Suprapubic skin (tissue), 4 donors: ENCODE measurements at places on chromosomes 12 and 14. TPM values are rescaled to one million over a fixed set of nuclear protein-coding genes. Genes with fewer than 3 reads are reported as not detected.

DNA sequence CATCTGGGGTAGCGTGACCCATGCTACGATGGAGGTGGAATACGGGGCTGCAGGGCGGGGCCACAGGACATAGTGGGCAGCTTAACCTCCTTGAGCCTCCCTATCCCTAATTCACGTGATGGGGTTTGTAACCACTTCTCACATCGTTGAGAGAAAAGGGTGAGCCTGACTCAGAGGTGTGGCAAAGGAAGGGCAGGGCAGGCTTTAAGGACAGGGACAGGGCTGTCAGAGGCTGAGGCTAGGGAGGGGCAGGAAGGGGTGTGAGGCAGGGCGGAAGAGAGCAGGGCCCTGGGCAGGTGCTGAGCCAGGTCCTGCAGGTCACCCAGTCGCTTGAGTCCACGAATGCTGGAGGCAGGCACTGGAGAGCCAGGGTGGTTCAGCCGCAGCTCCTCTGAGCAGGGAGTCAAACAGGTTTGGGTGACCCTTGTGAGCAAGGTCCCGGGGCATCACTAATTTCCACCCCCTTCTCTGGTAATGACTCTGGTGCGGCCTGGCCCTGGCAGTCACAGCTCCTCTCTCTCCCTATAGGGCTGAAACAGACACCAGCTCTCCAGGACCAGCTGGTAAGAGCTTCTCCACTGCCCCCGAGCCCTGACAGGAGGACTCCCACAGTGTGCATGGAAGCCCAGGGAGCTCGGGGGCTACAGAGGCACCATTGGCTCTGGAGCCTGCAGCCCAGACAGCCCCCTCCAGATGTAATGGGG lies 7.5 kb upstream of the AQP2 start:
- DNase-seq = no peak

DNA sequence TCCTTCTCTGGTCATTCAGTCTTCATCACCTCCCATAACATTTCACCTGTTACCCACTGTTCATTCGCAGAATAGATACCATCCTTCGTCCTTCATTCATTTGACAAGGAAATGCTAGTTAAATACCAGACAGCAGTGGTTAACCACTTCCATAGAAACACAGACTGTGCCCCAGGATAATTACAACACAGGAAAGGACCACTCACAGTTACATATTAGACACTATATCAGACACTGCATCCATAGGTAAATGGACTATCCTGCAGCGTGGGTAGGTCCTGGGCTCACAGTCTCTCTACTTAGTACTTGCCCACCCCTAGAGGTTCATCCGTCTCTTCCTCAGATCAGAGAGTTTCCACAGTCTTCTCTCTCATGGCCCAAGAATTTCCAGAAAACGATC lies 1044.6 kb downstream of the VRK1 start:
- DNase-seq = no peak

DNA sequence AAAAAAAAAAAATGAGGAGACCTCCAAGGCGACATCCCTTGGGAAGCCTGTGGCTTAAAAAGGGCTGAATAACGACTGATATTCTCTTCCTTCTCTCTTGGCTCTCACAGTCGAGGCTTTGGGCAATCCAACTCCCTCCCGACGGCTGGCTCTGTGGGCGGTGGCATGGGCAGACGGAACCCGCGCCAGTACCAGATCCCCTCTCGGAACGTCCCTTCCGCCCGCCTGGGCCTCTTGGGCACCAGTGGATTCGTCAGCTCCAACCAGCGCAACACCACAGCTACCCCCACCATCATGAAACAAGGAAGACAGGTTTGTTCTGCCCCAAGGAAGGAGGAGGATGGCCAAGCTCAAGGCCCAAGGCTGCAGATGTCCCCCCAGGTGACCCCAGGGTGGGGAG lies 127.8 kb downstream of the GCH1 start:
- DNase-seq = no peak

DNA sequence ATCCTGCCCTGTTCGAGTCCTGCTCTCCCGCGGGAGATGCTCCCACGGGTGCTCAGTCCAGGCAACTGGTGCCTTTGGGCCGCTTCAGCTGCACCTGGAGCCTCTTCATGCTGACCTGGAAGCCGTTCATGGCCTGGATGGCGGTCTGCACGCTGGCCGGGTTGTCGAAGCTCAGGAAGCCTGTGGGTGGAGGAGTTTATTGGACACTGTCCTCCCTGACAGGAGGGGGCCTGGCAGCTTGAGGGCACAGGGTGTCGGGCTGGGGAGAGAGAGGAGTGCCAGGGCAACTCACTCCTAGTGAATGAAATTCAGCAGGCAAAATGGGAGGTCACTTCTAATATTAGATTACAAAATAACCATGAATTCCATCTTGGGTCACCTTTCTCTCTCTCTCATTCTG lies 9.3 kb upstream of the NFYB start:
- DNase-seq = no peak

DNA sequence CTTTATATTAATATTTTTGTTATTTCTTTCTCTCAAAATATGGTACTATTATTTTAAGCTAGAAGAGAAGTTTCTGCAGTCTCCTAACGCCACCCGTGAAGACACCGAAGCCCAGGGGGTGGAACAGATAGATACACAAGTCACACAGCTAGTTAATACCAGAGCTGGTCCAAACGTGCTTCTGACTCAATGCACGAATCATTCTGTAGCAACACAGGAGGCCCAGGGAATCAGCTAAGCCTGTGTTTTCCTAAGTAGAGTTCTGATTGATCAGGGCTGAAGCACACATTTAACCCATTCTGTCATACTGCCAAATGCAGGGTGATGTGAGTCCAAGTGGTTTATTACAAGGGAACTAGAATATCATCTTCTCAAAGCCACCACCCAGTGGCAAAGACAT lies 116.9 kb upstream of the PWP1 start:
- no peak for DNase-seq

DNA sequence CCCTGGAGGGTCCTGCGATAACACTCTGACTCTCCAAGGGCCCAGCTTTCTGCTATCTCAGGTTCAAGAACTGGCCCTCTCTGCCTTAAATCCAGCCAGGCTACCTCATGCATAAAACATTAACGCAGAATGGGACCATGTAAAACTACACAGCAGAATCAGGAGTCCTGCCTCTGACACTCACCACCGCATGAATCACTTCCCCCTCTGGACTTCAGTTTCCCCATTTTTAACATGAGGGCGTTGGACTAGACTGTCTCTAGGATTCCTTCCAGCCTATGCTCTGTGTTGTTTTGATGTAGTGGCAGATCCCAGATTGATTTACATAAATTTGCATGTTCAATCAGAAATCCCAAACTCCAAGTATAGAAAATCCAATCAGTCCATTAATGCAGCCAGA lies 3.3 kb downstream of the NCKAP5L start:
- DNase-seq = no peak

DNA sequence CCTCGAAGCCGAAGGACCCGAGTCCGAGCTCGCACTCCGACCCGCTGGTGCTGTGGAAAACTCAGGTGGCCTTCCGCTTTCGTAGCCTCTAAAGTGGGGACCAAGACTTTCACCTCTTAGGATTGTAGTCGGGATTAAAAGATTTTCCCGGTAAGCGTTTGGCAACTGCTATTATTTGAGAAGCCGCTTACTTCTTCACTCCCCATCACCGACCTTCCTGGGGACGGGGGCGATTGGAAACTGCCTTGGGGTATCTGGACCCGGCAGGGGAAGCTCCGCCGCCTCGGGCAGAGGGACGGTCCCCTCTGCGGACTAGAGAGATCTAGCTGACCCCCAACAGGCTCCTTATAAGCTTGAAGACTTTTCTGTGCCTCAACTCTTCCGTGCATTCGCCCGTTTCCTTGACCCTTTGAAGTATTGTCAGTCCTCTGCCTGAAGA lies 659 bp downstream of the TRAFD1 start:
- peak; percentile 57 for DNase-seq

DNA sequence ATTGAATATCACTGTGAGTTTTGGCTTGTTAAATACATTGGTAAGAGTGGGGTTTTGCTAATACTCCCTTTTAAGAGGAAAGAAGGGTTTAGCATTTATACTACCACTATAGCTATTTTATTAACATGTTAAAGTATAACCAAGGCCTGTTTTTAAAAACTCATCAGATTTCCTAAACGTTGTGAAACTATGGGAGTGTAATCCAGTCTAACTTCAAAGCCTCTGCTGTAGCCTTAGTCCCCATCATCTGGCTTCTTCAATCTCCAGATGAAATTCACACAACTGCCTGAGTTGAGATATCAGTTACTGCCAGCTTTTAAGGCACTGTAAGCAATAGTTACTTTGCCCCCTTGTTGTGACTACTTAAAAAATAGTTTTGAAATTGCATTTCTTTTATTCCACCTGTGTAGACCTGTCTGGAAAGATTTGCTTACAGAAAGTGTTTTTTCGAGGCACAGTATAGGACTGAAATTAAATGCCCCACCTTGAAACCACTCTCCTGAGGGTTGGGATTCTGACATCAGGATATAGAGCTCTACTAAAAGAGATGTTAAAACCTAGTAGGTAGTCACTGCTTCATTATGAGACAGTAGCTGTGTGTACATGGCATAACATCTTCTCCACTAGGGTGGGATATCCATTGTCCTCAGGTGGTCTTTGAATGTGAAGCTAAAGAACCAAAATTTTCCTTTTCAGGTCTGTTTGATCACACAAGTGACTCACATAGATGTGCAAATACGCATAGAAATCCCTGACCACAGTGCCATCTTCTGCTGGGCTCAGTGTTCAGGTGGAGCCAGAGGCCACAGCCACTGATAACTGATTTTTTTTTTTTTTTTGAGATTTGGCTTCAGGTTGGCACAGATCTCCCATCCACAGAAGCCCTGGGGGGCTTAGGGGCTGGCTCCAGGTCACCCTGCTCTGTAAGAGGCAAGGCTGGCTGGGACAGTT lies 125.5 kb downstream of the DAAM1 start:
- no peak for DNase-seq

DNA sequence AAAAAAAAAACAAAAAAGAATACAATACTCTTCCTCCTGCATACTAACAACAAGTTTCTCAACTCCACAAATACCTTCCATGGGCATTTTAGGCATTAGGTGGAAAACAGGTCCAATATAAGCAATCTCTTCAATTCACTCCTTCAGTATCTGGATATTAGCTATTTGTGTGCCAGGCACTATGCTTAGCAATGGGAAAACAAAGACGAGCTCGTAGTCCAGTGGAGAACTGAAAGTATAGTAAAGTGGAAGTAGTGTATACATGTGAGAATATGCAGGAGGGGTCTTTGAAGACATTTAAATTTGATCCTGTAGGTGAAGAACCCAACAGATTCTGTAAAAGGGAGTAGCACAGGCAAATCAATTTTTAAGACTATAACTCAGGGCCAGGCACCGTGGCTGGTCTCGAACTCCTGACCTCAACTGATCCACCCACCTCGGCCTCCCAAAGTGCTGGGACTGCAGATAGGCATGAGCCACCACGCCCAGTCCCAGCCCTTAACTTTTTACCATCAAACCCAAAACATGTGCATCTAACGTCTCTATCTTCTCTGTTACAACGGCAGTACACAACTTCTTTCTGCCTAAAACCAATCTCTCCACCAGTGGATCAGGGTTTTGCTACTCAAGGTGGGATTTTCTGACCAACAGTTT lies 10.6 kb downstream of the HECTD1 start:
- no peak for DNase-seq

- DNase-seq = no peak
Measured at GRCh38 chr12:2101771-2102170, 49.0 kb downstream of the CACNA1C start.

DNA sequence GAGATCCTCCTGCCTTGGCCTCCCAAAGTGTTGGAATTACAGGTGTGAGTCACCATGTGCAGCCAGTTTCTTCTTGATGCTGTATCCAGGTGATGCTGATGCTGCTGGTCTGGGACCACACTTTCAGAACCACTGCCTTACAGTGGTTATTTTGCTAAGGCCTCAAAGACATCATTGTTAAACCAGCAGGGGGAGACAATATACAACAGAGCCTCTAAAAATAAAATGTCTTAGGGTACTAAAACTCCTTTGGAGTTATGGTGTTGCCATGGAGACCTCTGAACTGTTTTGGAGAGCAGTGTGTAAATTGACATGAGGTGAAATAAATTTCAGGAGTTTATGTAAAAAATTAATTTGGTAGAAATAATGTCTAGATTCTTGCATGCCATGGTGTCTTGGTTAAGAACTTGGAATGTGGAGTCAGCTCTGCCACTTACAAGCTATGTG lies 1.1 kb upstream of the ARG2 start:
- no peak for DNase-seq

DNA sequence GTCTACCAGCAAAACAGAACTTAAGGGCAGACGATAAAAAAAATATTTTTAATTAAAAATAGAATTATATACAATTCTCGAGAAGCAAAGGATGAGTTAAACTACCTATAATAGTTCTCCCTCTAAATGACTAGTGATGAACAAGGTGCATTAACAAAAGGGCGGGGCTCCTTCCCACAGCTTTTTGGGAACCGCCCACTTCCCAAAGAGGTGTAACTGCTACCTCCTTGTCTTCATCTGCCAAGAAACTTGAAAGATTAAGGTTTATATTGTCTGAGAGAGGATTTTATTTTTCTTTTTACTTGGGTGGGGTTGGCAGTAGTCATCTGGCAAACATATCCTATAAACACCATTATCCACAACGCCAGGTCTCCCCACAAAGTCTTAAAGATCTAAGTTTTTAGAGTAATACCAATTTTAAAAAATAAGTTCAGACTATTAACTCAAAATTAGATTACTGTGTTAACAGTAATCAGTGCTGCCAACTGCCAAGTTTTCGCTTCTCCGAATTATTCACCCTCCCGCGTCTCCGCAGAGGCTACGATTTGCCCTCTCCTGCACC lies 938 bp downstream of the RALGAPA1 start:
- DNase-seq = no peak

Gene ACRBP
- 1.4 TPM for total RNA-seq

GRCh38 chr14:103084021-103084919 lies at the start of gene LBHD2:
TSS of gene LBHD2 (plus strand) at chr14:103084210. CDS start at chr14:103086013, 1,803 bp downstream.
- DNase-seq = no peak

DNA sequence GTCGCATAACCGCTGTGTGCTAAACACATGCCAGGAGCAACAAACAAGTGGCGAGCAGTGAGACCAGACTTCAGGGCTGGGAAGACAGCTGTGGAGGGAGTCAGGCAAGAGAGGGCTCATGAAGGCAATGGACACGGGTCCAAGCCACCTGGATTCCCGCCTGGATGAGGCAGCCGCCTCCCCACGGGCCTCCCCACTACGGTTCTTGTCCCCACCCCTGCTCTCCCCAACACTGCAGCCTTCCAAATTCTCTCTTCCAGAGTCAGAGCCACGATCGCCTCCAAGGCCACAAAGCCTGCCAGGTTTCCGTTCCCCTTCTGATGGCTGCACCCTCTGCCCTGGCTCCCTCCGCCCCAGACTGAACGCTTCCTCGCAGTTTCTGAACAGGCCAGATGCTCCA lies 36.1 kb upstream of the PIWIL1 start:
- no peak for DNase-seq

- DNase-seq = peak; percentile 81
Measured at GRCh38 chr12:131074221-131075083, 120.7 kb downstream of the ADGRD1 start.

GRCh38 chr12:131100031-131100674 lies 146.4 kb downstream of the ADGRD1 start:
- no peak for DNase-seq

GRCh38 chr14:68417009-68417650 lies 375.7 kb downstream of the ZFP36L1 start:
- DNase-seq = no peak

Gene IFNG-AS1
- total RNA-seq = not detected

Gene P2RX2
- not detected for total RNA-seq

- peak; percentile 89 for DNase-seq
Measured at GRCh38 chr12:12561371-12562015, 1.2 kb downstream of the DUSP16 start.
